Spleen (tissue), 13 donors: ENCODE measurements at places on chromosomes 1 and 21. TPM values are rescaled to one million over a fixed set of nuclear protein-coding genes. Genes with fewer than 3 reads are reported as not detected.

TARBP1 gene
- polyA plus RNA-seq, result 41.1 TPM

LRRN2 gene
- polyA plus RNA-seq, result 3.0 TPM

SELP gene
- 1.2 TPM for polyA plus RNA-seq

EXO1 gene
- 1.3 TPM for polyA plus RNA-seq

TAS1R1 gene
- 0.51 TPM for polyA plus RNA-seq

TTLL7 gene
- 1.2 TPM for polyA plus RNA-seq

OLIG1 gene
- polyA plus RNA-seq, result 0.90 TPM

CCDC185 gene
- not detected for polyA plus RNA-seq

LCE1F gene
- not detected for polyA plus RNA-seq

SETSIP gene
- 0.15 TPM for polyA plus RNA-seq

PRAMEF1 gene
- polyA plus RNA-seq, result not detected
